ENCODE measurements at places on chromosomes 7 and 10.

DNA sequence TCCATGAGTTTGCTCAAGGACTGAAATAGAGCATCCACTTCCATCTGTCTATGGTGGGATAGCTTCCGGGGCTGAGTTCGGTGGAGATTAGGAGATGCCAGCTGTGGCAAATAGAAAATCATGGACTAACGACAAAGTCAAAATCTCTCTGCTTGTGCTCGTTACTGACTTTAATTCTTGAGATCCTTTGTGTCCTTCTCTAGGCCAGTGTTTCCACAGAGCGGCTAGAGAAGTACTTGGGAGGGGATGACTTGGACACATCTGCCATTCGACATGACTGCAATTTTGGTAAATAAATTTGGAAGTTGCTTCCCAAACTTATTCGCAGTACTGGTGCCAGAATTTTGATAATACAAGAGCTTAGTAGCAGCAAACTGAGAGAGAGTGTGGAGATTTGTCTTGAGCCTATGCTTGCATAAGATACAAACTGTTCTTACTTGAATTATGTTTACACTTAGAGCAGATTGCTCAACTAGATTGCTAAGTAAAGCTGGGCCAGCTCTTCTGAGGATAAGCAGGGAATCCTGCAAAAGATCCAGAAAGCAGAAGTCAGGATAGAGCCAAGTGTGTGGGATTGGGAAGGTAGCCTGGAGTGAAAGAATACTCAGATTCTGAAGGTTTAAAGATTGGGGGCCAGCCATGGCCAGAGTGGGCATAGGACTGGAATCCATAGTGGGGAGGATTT lies 27.6 kb downstream of the ABCC2 start:
- DNase-seq: no peak

DNA sequence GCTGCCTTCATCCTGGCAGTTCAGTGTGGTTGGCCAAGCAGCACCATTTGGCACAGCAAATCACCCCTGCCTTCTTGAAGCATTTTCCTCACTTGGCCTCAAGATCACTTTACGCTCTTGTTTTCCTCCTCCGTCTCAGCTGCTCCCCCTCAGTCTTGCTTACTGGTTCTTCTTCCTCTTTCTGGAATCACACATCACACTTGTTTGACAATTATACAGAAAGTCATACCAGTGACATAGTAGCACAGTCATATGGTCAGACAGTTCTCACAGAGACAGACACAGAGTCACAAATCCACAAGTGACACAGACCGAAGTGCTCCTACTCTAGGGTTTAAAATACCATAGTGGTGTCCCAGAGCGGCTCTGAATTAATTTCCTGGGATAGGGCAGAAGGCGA lies 43.8 kb upstream of the ARL4A start:
- DNase-seq: no peak

DNA sequence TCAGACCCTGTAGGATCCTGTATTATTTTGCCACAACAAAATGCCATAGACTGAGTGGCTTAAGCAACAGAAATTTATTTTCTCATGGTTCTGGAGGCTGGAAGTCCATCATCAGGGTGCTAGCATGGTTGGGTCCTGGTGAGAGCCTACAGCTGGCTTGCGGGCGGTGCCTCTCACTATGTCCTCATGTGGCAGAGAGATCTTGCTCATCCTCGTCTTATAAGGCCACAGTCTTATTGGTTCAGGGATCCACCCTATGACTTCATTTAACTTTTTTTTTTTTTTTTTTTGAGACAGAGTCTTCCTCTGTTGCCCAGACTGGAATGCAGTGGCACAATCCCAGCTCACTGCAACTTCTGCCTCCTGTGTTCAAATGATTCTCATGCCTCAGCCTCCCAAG lies 90.9 kb downstream of the LSM5 start:
- no peak for DNase-seq

DNA sequence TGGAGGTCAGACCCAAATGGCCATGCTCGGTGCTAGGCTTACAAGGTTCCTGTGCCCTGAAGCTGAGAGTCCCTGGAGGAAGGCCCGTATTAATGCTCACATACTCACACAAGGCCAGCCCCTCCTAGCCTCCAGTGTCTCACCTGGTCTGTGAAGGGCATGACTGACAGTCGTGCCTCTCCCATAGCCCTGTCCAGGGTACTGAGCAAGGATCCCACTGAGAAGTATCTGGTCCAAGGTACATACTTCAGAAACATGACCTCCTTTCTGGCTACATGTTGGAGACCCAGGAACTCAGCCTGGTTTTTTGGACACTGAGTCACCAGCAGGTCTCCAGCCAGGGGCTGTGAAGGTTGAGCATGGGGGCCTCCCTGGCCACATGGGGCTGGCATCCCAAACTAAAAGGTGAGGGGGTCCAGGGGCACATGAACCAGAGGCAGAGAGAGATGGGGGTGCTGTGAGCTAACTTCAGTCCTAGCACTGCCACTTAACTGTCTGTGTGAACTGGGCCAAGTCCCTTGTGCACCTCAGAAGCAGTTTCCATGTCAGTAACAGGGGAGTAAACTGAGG lies 17.6 kb upstream of the RASGEF1A start:
- DNase-seq: no peak

DNA sequence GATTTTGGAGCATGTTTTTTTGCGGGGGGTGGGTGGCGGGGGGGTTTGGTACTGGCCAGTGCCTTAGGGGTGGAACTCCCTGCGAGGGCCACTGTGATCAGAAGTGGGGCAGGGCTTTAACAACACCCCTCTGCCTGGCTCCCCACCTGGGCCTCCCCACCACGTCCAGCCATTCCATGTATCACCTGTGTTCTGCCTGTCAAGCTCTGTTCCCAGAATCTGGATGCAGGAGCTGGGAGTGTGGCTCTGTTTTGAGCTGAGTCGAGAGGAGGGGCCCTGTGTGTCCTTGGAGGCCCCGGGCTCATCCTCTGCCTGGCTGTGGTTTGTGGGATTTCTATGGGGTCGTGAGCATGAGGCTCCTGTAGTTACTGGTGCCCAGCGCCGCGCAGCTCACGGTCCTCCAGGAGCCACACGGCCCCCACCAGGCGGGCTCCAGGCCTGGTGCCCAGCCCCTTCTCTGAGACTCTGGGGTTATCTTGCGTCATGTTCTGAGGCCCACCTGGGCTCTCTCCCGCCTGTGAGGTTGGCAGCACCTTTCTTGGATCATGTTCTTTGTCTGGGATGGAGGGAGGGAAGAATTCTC lies 29.6 kb downstream of the PFKFB3 start:
- no peak for DNase-seq

GRCh38 chr10:21972584-21972983 lies 30.9 kb downstream of the DNAJC1 start:
- DNase-seq: no peak

DNA sequence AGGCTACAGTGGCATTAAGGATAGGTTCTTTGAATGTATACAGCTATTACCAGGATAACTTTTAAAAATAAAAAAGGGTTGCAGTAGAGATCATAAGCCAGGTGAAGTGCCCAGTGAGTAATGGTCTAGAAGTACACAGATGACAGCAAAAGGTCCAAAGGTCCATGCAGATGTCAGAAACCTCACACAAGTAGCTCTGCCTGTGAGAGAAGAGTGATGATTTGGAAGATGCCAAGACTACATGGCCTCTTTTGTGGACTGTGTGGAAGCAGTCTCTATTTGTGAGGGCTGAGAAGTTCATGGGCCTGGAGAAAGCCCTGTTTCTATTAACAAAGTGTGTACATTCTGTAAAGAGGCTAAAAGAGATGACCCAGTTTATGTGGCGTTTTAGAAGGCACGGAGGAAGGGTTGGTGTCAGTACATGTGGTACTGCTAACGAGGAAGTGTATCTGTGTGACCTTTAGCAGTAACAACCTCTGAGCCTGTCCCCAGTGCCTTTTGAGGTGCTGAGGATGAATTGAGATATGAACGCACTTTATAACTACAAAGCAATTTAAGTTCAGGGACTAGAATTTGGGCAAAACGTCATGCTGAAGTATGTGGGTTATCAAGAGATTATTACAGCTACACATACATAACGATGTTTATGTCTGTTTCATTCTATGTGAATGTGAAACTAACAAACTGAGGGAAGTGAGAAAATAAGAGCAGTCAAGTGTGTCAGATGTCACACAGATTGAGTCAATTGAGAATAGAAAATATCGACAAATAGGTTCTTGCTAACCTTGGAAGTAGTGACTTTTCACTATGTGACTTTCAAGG lies 7.6 kb downstream of the CYCS start:
- no peak for DNase-seq

- no peak for DNase-seq
These were observed 59.7 kb downstream of the DNAJB6 start for GRCh38 chr7:157396316-157397035.

DNA sequence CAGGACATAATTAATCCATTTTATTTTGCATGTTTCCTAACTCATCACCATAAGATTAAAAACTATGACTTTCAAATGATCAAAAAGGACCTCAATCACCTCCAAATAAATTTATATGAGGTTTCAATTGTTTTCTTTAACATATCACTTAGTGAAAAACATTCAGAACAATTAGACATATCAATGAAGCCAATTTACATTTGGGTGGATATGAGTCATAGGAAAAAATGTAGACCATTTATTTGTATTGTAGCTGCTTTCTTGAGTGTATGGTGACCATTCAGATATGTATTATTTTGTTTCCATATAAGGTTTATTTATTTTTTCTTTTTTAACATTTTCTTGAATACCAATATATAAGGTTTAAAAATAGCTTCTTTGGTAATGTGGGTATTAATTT lies 13.3 kb upstream of the EXOC6 start:
- DNase-seq: no peak

GRCh38 chr7:11714676-11715075 lies 117.3 kb downstream of the THSD7A start:
- DNase-seq: no peak

GRCh38 chr7:107494884-107495283 lies 25.0 kb downstream of the GPR22 start:
- DNase-seq: no peak
